Urothelium cell line (cell line): ENCODE measurements at places on chromosomes 11 and 22.

- DNase-seq = no peak
These were observed 29.1 kb upstream of the CCND1 start for GRCh38 chr11:69611548-69612526.

DNA sequence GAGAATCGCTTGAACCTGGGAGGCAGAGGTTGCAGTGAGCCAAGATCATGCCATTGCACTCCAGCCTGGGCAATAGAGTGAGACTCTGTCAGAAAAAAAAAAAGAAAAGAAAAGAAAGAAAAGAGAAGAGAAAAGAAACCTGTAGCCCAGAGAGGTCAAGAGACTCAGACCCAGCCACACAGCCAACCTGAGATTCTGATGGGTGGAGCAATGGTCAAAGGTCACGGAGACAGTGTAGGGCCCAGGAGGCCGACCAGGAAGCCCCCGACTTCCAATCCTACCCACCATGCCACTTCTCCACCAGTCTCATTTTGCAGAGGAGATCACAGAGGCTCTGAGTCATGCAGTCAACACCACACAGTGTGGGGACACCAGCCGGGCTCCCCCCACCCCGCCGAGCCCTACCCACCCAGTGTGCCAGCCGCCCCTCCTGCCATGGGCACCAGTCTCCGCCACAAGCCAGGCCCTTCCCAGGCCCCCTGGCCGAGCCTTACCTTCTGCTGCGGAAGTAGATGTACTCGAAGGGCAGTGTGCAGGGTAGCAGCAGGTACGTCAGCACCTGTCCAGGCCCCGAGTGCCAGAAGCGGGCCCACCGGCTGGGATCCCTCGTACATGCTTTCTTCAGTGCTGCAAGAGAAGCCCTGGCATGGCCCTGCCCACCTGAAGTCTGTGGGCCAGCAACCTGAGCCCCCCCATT is 7.9 kb downstream of the PNPLA5 start:
- DNase-seq = no peak

DNA sequence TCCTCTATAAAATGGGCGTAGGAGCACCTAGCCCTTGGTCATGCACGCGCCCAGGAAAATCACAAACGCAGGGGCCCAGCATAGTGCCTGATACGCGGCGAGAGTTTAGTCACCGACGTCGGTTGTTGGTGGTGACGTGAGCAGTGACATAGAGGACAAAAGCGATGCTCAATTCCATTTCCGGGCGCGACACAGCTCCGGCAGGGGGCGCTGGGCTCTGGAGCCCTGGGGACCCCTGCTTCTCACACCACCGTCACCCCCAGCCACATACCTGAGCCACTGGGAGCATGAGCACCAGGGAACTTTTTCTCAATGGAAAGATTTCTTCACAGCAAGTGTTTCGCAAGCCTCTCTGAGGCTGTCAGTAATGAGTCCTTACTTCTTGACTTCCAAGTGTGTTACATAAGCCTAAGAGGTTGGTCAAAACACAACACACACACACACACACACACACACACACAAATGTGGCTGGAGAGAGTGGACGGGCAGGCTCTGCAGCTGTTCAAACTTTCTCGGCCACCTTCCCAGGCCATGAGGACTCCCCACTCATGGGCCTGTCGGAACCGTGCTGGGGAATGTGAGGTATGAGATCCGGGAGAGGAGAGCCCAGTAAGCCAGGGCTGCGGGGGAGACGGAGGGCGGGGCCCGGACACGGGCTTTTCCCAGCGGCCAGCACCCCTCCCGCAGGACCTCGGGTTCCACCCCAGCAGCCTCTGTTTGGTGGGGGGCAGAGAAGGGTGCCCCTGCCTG is 36.9 kb upstream of the LINC01488 start:
- peak; percentile 60 for DNase-seq

- DNase-seq = no peak
These were observed 200.2 kb downstream of the PGR start for GRCh38 chr11:100929377-100929776.

DNA sequence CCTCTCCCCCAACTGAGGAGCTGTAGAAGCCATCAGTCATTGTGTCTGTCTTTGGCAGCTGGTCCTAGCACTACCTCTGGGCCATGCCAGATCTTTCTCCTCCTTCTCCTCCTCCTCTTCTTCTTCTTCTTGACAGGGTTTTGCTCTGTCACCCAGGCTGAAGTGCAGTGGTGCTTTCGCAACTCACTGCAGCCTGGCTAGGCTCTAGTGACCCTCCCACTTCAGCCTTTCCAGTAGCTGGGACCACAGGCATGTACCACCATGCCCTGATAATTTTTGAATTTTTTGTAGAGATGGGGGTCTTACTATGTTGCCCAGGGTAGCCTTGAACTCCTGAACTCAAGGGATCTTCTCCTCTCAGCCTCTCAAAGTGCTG is 50.1 kb upstream of the SHANK2 start:
- DNase-seq = no peak

GRCh38 chr22:22682807-22683667 is 38.6 kb downstream of the GGTLC2 start:
- peak; percentile 71 for DNase-seq

- no peak for DNase-seq
These were observed 27.8 kb downstream of the RGL4 start for GRCh38 chr22:23718371-23719165.

- no peak for DNase-seq
These were observed 50.3 kb upstream of the FIBIN start for GRCh38 chr11:26943636-26944035.

GRCh38 chr11:33310720-33311500 is 53.7 kb downstream of the HIPK3 start:
- no peak for DNase-seq

GRCh38 chr22:19742160-19743066 is 18.2 kb upstream of the TBX1 start:
- no peak for DNase-seq

DNA sequence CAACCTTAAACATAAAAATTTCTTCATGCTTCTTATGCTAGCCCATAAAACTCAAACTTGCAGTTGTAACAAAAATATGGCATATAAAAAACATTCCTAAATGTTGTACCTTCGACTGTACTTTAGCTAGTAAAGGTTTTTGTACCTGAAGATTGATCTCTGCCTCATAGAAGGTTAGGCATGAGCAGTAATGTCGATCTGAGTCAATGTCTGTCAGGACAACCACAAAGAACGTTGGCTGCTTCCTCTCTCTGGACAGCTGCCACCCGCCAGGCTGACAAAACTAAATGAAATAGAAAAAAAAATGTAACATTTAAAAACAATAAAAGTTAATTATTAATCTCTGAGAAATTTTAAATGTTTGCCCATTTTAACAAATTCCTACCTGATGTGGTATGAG is 251.3 kb downstream of the SBF2 start:
- DNase-seq = no peak

DNA sequence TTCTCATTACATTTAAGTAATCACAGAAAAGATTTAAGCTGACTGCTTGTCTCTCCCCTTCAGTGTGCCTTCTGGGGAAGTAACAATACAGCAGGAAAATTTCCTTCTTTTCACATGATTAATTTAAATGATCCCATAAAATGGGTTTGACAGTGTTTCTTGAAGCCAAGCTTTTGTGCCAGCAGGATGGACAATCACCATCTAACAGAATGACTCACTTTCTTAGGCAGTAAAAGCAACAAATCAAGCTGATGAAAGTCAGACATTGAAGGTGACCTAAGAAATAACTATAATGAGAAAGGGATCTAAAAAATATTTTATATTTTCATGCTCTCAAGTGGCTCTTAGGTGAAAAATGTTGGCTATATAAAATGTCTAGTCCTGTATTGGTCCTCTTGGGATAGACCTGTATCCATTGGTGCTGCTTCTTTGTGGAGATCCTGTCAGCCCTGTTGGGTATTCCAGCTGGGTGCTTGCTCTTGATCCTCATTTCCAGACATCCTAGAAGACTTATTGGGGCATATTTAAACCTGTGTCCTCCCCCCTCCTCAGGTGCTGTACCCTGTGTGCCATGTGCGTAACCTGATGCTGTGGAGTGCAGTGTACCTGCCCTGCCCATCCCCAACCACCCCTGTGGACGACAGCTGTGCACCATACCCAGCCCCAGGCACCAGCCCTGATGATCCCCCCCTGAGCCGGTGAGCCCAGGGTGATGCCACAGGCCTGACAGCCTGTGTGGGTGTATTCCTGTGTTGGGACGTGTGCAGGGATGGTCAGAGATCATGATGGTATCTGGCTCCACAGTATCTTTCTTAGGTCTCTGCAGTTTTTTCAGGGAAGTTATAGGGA is 62.7 kb upstream of the HORMAD2 start:
- no peak for DNase-seq

- no peak for DNase-seq
These were observed 34.7 kb upstream of the NRIP3 start for GRCh38 chr11:9038541-9038940.

- DNase-seq = no peak
These were observed 78.4 kb downstream of the RBFOX2 start for GRCh38 chr22:35950262-35950661.

GRCh38 chr11:62880803-62881578 is at the start of gene SLC3A2:
TSS of gene SLC3A2 (plus strand) at chr11:62880896. CDS start at chr11:62881024, 128 bp downstream.
- DNase-seq = peak; percentile 94

GRCh38 chr22:44711690-44712555 is 9.9 kb downstream of the PRR5 start:
- DNase-seq = no peak

- no peak for DNase-seq
These were observed 22.2 kb upstream of the RFPL3 start for GRCh38 chr22:32335471-32335870.

DNA sequence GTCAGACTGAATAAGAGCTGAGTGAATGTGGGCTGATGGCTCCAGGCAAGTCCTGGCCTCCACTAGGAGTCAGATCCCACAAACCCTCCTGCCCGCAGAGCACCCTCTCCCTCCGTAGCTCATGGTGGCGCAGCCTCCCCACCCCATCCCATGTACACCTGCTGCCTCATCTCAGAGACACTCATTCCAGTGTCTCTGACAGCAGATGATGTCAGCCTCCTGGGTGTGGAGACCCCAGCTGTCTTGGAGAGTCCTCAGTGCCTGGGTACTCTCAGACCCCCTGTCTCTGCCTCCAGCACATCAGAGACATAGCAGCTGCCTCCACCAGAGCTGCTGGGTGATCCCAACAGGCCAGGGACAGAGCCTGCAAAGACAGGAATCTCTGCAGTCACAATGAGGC is 9.5 kb downstream of the IGLL5 start:
- no peak for DNase-seq

- DNase-seq = no peak
These were observed 3.2 kb downstream of the CHST1 start for GRCh38 chr11:45662096-45662664.

DNA sequence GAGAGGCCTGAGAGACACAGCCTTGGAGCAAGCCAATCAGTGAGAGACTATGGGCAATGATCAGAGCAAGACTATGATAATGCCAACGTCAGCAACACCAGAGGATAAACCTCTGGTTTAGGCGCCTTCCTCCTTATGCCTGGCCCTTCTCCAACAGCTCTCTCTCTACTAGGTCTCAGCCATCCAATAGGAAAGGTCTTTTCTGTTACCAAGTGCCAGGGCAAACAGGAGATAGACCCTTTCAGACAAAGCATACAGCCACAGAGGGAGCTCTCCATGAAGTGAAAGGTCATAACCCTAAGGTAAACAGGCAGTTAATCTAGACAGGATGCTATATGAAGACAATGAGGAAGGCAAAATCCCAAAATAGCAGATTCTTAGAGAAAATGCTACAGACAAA is 9.5 kb downstream of the STK33 start:
- no peak for DNase-seq

DNA sequence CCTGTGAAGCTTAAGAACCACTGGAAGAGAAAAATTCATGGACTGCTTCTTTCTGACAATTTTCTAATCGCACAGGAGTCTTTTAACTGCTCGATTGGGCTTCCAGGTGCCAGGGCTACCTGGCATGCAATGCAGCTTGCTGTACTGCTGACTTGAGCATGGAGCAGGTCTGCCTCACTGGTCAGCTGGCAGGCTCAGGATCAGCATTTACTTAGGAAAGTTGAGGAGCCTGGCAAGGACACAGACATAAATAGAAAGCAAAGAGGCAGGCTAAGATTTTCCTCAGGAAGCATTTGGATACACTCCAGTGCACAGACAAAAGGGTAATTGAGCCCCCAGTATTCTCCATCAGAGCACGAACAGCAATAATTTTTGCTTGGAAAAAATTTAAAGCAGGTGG is 163.5 kb downstream of the CSNK2A3 start:
- no peak for DNase-seq

- no peak for DNase-seq
These were observed 12.0 kb upstream of the LAYN start for GRCh38 chr11:111528557-111528956.

GRCh38 chr11:59999691-60000090 is 17.3 kb upstream of the OOSP4B start:
- DNase-seq = no peak

- DNase-seq = no peak
These were observed 59.3 kb downstream of the STIM1 start for GRCh38 chr11:3914805-3915204.

DNA sequence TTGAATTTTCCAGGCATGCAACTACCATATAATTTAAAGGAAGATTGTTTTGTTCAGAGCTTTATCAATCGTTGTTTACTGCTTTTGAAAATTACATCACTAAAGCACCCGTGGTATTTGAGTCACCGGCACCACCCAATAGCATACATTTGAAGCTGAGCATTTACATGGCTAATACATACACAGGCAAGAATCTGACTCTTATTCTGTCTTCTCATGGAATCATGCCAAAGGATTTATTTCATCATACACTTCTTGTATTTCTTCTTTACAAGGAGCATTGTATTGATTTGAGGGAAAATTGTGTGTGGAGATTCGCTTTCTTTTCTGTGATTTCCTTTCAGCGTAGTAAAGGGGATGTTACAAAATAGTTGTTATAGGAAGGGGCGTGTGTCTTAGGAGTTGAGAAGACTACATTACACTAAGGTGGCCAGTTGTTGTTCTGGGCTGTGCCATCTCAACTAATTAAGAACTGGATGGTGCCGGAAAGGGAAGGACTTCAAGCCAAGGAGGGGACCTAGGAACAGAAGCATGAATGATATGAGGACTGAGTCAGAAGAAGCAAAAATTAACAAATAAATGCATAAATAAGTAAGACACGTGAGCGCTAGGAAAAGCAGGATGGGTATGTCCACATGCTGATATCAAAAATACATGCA is 12.9 kb upstream of the CD3E start:
- DNase-seq = no peak

GRCh38 chr11:114622858-114623257 is 27.3 kb upstream of the NXPE4 start:
- no peak for DNase-seq

GRCh38 chr11:44389963-44390605 is 80.1 kb upstream of the ALX4 start:
- DNase-seq = no peak

DNA sequence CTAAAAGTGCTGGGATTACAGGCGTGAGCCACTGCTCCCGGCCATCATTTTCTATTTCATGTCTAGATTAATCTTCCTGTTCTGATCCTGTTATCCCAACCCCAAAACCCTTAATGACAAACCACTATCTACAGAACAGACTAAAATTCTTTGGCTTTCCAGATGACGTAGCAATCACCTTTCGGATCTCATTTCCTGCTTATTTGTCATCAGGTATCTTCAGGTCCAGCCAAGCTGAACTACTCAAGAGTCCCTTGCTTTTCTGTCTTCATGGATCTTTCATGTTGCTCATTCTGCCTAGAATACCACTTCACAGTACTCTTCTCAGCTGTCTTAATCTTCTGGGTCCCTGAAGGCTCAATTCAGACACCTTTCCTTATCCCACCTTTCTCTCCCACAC is 27.4 kb upstream of the IPO7 start:
- DNase-seq = no peak

- DNase-seq = no peak
These were observed 137.6 kb downstream of the MAML2 start for GRCh38 chr11:96205460-96205809.

- DNase-seq = no peak
These were observed 6.8 kb upstream of the RGL4 start for GRCh38 chr22:23684026-23684425.

- DNase-seq = no peak
These were observed 11.1 kb downstream of the KCNJ4 start for GRCh38 chr22:38443628-38444521.
